Left colon (tissue), 2 donors: ENCODE measurements at places on chromosomes 2 and 18. TPM values are rescaled to one million over a fixed set of nuclear protein-coding genes. Genes with fewer than 3 reads are reported as not detected.

ORMDL1 gene
- total RNA-seq: 46.6 TPM

CD8A gene
- 1.6 TPM for total RNA-seq

- DNase-seq: no peak
Observed at GRCh38 chr18:22667616-22668422, 250.1 kb upstream of the CTAGE1 start.

RTP5 gene
- total RNA-seq: not detected

GRCh38 chr2:66438891-66439811 is 4.2 kb downstream of the MEIS1 start:
- DNase-seq: no peak
